ENCODE measurements at places on chromosomes 6 and 20.

- no peak for DNase-seq
Measured at GRCh38 chr6:68726337-68726736, 91.3 kb downstream of the ADGRB3 start.

- DNase-seq = no peak
Measured at GRCh38 chr6:136181512-136181833, 68.6 kb downstream of the MTFR2 start.

DNA sequence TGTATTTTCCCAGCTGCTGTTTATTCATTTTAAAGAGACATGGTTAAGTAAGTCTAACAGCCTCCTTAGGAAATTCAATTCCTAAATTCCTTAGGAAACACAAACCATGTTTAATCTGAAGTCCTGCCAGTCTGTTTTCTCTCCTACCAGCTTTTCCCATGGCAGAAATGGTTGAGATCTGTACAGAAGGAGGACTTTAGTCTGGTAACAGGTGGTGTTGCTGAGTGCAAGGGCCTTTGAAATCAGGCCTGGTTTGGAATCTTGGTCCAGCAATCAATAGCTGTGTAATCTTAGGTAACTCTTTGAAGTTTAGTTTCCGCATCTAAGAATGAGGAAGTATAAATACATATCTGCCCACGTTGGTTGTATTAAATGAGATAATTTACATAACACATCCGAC lies 232.5 kb downstream of the LAMA2 start:
- DNase-seq = no peak

GRCh38 chr20:11051136-11051535 lies 377.3 kb upstream of the JAG1 start:
- no peak for DNase-seq

DNA sequence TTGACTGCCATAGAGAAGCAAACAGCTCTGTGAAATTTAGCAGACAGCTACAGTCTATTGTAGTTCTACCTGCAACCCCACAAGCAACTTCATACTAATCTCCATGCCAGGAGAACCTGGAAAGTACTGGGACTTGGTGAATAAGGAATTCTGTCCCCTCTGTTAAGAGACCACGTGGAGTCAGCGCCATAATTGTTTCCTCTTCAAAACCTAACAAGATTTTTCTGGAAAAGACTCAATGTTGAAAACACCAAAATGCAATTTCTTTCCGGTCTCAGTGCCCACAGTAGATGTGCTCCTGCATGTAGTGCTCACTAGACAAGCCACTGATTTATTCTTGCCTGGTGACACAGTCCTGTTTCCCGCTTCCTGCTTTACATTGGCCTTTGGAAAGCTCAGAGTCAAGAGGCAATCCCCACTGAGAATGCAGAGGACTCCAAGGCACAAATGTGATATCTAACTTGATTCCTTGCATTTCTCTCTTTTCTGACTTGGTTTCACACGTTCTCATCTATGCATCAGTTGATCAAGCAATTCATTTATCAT lies 268.3 kb downstream of the HIVEP2 start:
- no peak for DNase-seq

DNA sequence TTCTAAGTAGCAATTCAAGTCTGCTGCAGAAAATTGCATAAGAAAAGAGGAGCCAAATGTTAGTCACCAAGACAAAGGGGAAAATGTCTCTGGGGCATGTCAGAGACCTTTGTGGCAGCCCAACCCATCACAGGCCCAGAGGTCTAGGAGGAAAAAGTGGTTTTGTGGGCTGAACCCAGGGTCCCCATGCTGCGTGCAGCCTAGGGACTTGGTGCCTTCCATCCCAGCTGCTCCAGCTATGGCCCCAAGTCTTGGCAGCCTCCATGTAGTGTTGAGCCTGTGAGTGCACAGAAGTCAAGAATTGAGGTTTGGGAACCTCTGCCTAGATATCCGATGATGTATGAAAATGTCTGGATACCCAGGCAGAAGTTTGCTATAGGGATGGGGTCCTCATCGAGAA lies 181.1 kb downstream of the ASCC3 start:
- DNase-seq = no peak

GRCh38 chr6:9914951-9915350 lies 499.9 kb downstream of the TFAP2A start:
- DNase-seq = no peak

- peak; percentile 27 for DNase-seq
Measured at GRCh38 chr6:94300424-94301144, 881.2 kb upstream of the EPHA7 start.

DNA sequence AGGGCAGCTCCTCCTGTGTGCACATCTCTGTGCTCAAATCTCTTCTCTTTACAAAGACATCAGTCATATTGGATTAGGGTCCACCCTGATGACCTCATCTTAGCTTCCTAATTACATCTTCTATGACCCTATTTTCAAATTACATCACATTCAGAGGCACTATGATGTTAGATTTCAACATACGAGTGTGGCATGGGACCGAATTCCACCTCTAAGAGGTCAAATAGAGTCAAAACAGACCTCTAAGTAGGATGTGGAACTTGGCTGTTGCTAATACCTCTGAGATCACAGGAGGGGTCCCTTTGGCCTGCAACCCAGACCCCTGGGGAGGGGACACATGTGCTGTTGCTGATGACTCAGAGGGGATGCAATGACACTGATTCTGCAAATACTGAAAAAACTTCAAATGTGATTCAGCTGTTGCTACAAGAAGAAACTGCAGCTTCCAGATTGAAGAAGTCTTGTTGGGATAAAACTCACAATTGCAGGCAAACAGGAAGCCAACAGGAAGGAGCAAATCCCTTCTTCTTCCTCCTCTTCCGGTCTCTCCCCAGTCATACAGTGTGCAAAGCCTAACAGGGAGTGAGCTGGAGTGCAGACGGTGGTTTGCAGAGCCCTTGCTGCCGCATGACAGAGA lies 216.2 kb downstream of the MYLK4 start:
- no peak for DNase-seq

DNA sequence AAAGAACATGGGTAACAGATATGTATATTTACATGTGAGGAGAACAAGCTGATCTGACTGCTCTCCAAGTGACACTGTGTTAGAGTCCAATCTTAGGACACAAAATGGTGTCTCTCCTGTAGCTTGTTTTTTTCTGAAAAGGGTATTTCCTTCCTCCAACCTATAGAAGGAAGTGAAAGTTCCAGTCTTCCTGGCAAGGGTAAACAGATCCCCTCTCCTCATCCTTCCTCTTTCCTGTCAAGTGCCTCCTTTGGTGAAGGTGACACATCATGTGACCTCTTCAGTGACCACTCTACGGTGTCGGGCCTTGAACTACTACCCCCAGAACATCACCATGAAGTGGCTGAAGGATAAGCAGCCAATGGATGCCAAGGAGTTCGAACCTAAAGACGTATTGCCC lies 5.2 kb downstream of the HFE start:
- DNase-seq = no peak

DNA sequence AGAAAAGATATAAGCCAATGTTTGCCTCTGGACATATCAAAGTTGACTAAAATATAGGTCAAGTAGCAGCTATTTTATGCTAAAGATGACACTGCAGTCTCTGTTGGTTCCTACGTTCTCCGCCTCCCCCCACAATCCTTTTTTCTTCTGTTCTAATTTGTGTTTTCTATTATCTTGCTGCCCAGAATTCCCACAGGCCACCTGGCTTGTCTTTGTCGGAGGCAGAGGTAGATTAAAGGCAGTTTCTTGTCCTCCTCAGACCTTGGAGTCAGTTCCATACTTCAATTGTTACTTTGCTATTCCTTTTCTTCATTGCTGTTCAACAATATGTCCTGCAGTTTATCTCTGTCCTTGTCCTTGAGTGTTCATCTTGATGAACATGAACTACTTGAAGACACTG lies 3.6 kb upstream of the ELOVL5 start:
- DNase-seq = no peak

GRCh38 chr6:157307661-157308060 lies 15.7 kb downstream of the TMEM242 start:
- DNase-seq = no peak

GRCh38 chr6:119280668-119281067 lies 68.9 kb downstream of the MAN1A1 start:
- no peak for DNase-seq

DNA sequence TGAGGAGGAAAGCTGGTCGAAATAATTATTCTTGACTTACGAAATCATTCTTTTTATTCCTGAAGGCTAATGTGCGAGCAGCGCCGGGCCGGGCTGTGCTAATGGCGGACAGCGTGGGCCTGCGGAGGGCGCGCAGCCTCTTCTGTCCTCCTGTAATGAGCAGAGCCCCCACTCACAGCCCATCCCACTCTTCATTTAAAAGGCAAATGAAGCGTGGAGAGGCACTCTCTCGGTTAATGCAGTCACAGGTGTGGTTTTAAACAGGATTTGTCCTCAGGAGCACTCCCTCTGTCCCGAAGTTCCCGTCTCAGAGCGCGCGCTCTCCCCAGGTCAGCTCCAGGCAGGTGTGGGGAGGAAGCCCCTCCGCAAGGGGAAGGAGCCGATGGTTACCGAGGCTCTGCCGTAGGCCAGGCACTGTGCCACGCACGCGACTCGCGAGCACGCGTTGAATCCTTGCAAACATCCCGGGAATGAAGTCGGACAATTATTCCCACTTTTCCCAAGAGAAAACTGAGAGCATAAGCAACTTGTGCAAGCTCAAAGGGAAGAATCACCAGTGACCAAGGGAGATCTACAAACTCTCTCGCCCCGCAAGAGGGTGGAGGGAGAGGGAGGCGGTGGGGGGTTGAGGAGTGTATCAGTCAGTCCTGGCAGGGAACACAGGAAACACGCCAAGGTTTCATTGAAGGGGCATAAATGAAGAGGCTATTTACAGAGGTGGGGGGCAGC lies 35.5 kb upstream of the ZFAND3 start:
- DNase-seq = no peak

DNA sequence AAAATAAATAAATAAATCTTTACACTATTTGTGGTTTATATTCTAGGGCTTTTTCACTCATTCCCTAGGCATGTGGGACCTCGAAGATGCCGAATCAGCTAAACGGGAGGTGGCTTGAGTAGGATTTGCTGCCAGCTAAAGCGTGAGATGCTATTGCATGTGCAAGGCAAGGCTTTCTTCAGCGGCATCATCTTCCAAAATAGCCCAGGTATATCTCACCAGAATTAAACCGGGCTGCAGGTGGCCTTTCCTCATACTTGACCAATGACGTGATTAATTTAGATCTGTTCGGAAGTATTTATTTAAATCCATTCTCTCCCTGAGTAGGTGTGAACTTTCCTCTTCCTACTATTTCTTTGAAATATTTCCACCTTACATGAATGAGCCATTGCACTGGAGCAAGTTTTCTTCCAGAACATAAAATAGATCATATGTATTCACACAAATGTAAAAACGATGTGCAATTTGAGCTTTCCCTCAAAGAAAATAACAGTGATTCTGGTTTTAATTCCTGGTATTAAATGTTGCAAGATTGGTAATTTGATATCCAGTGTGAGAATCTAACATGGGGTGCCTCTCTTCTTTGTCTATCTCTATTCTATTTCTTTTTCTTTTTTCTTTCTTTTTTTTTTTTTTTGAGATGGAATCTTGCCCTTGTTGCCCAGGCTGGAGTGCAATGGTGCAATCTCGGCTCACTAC lies 24.3 kb upstream of the ZNF217 start:
- DNase-seq = no peak

DNA sequence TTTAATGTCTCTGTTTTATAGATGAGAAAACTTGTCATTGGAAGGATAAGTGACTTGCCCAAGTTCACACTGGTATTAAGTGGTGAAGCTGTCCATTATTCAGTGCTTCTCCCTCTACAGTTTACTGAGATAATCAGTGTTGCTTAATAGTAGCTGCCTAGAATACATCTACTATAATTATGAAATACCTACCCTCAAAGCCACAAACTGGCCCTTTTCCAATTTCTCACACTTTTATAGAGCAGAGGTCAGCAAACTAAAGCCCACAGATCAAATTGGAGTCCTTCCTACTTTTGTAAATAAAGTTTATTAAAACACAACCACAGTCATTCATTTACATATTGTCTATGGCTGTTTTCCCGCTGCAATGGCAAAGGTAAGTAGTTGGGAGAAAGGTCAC lies 73.5 kb downstream of the EYS start:
- no peak for DNase-seq

GRCh38 chr6:158910484-158911440 lies 89.2 kb downstream of the RSPH3 start:
- no peak for DNase-seq

GRCh38 chr6:139926711-139927110 lies 552.3 kb upstream of the CITED2 start:
- no peak for DNase-seq

GRCh38 chr6:53547166-53547810 lies 2.4 kb upstream of the GCLC start:
- DNase-seq = no peak

DNA sequence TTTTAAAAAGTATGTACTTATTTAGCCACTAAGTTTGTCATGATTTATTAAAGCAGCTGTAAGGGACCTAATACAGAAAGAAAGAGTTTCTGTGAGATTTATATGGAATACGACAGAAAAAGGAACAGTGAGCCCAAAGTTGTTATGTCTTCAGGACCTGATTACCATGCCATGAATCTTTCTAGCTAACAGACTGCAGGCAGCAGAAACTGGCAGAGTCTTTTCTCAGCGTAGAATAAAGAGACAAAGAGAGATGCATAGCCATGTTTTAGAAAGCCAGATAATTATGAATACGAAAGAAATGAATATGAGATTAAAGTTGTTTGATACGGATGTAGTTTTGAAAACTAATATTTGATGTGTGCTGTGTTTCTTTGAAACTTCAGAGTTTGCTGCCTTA lies 624.1 kb upstream of the ADGRB3 start:
- no peak for DNase-seq
